ENCODE measurements at places on chromosomes 7 and 10. TPM values are rescaled to one million over a fixed set of nuclear protein-coding genes. Genes with fewer than 3 reads are reported as not detected.
A peak's percentile ranks its signal among the peaks of the same experiment; 100 is the strongest.

- H3K36me3 ChIP-seq: no peaks in the 10 kb centered on the region
- no peak for DNase-seq
- no peaks in the 10 kb centered on the region for H3K4me1 ChIP-seq
- H3K4me3 ChIP-seq: no peak overlapping the region
- peaks cover 2% of the 10 kb centered on the region for H3K27me3 ChIP-seq
Observed at GRCh38 chr7:159370-160270, 32.8 kb upstream of the FAM20C start.

DNA sequence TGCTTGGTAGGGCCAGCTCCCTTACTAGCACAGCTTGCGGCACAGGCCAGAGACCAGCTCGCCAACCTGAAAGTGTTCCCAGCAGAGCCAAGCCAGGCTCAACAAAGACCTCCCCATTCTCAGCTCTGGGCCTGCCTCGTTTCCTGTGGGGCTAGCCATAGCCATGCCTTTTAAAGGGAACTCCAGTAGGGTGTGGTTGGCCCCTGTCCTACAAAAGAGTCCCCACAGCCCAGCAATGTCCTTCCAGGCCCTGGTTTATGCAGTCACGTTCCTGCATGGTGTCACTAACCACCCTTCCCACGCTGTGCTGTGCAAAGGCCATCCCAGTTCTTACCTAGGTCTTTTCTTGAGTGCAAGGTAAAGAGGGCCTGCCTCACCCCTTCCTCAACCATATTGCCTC lies 87.8 kb upstream of the LRRC4 start:
- DNase-seq: no peak
- no peaks in the 10 kb centered on the region for H3K36me3 ChIP-seq
- no peaks in the 10 kb centered on the region for H3K4me1 ChIP-seq
- H3K27ac ChIP-seq: no peak overlapping the region

DNA sequence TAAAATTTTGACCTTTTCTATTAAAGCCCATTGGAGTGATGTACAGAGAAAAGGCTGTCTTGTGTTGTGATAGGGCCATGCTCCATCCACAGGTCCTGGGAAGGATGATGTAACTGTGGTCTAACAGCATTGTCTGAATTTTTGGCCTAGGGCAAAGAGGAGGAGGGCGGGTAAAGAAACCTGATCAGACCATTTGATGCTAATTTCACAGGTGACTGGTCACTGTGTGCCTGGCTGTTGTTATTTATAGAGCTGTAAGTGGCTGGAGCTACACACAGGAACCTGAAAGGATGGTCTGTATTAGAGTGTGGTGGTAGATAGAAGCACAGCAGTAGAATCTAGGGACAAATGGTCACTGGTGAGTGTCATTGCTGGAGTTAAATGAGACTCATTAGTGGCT lies 182.1 kb downstream of the AUTS2 start:
- no peak for DNase-seq
- no peak overlapping the region for H3K27ac ChIP-seq
- no peak overlapping the region for H3K4me3 ChIP-seq
- H3K36me3 ChIP-seq: no peaks in the 10 kb centered on the region

DNA sequence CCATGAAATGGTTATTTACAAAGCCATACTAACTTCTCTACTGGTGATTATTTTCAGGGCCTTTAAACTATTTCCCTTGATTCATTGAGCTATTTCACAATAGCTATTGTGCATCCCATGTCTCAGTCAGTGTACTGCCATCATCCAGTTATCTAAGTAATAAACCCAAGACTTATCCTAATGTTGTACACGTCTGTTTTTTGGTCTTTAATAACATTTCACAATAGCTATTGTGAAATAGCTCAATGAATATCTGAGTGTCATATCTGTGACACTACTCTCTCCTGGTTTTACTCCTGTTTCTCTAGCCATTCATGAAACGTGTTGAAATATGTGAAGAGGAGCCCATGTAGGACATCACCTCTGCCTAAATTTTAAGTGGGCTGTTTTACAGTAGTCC lies 36.5 kb upstream of the TMEM140 start:
- no peak overlapping the region for H3K4me3 ChIP-seq
- no peak for DNase-seq
- H3K4me1 ChIP-seq: no peaks in the 10 kb centered on the region
- H3K36me3 ChIP-seq: no peaks in the 10 kb centered on the region

DNA sequence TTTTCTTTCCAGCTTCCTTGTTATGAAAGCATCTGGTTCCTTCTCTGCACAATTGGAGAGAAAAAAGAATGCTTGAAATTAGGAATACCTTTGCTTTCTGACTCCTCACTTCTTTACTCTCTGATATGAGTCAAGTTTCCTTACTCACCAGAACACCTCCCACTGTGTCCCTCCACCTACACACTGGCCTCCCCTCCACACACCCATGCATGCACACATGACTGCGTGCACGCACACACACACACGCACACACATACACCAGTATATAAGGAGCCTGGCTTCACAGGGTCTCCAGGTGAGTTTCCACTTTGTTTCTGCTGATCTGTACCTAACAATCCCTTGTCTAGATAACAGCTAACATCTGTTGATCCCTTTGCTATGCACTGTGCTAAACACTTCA lies 11.4 kb upstream of the PTER start:
- H3K27ac ChIP-seq: no peak overlapping the region
- DNase-seq: no peak

- H3K27ac ChIP-seq: no peak overlapping the region
- no peaks in the 10 kb centered on the region for H3K36me3 ChIP-seq
- DNase-seq: no peak
Observed at GRCh38 chr10:81817596-81818170, 57.3 kb upstream of the NRG3 start.

DNA sequence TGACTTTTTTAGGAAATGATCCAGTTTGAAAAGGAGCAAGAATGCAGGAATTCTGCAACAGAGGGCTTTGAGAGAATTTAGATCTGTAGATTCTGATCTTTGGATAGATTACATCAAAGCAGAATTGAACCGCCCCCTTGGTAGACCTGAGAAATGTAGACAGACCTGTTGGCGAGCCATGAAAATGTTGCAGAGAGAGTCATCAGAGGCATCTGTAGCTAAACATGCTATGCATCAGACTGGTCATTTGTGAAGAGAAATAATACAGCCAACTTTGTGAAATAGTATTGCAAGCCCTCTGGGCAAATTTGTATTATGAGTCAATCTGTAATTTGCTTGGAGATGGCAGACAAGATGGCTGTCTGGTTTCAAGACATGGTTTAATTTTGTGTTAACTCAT lies 4.3 kb upstream of the C1GALT1 start:
- H3K4me1 ChIP-seq: peaks cover 12% of the 10 kb centered on the region
- no peak overlapping the region for H3K27ac ChIP-seq
- H3K27me3 ChIP-seq: no peaks in the 10 kb centered on the region
- H3K4me3 ChIP-seq: no peak overlapping the region
- H3K36me3 ChIP-seq: peaks cover 35% of the 10 kb centered on the region

GRCh38 chr10:88062385-88062784 lies 199.0 kb downstream of the PTEN start:
- DNase-seq: no peak
- no peak overlapping the region for H3K27ac ChIP-seq
- peaks cover 8% of the 10 kb centered on the region for H3K36me3 ChIP-seq
- no peak overlapping the region for H3K4me3 ChIP-seq

DNA sequence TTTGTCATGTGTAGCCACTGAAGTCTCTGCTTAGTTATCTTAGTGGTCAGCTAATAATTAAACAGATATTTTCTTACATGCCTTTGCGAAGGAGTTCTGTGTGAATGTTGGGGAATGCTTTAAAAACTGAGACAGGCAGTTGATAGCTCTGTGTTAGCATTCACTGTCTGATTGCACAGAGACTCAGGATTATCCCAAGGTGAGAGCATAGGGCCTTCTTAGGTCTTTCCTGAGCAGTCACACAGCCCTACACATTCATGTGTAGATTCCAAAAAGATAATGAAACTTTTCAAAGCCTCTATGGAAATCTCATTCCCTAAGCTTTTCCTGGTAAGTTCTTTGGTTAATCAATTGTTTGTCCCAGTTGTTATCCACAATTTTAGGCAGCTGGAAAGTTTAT lies 67.7 kb downstream of the CASD1 start:
- no peaks in the 10 kb centered on the region for H3K27me3 ChIP-seq
- no peaks in the 10 kb centered on the region for H3K4me1 ChIP-seq
- H3K27ac ChIP-seq: no peak overlapping the region
- peaks cover 32% of the 10 kb centered on the region for H3K36me3 ChIP-seq

DNA sequence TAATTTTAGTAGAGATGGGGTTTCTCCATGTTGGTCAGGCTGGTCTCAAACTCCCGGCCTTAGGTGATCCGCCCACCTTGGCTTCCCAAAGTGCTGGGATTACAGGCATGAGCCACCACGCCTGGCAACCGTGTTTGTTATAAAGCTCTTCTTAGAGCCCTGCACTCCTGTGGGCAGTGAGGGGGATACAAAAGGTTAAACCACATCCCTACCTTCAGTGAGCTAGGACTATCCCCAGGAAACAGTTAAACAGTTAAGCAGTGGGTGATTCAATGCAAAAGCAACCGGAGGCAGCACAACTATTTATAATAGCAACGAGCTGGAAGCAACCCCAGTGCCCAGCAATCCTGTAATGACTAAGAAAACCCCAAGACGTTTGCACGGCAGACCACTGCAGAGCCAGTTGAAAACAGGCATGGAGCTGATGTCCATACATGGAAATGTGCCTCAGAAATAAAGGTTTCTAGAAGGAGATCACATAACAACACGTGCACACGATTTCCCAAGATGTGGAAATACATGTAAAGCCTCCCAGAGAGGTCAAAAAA lies 107.2 kb upstream of the LYZL2 start:
- H3K4me1 ChIP-seq: peaks cover 37% of the 10 kb centered on the region
- H3K36me3 ChIP-seq: peaks cover 14% of the 10 kb centered on the region
- peak; percentile 72 for DNase-seq
- no peaks in the 10 kb centered on the region for H3K27me3 ChIP-seq
- H3K27ac ChIP-seq: peak overlapping the region; percentile 82
- no peak overlapping the region for H3K4me3 ChIP-seq

DNA sequence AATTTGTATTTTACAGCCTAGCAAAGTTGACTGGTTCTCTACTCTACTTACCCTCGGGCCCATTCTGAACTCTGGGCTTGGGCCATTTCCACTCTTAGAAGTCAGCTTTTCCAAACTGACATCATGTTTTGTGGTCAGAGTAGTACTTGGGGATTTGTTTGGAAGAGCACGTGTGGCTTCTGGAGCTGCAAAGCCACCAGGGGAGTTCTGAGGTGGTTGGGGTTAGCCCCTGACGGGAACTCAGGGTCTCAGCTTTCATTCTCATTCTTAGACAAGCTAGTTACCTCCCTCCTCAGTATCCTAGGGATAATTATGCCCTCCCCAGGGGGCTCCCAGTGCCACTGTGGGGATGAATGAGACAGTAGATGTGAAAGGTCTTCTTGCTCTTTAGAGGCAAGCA lies 647.7 kb upstream of the GALNT17 start:
- no peaks in the 10 kb centered on the region for H3K36me3 ChIP-seq
- H3K4me3 ChIP-seq: no peak overlapping the region
- H3K27ac ChIP-seq: no peak overlapping the region
- H3K27me3 ChIP-seq: no peaks in the 10 kb centered on the region
- H3K4me1 ChIP-seq: no peaks in the 10 kb centered on the region
- DNase-seq: no peak

GRCh38 chr10:14409247-14409646 lies 78.5 kb upstream of the FRMD4A start:
- peaks cover 32% of the 10 kb centered on the region for H3K27me3 ChIP-seq
- peaks cover 11% of the 10 kb centered on the region for H3K4me1 ChIP-seq
- H3K4me3 ChIP-seq: no peak overlapping the region
- H3K27ac ChIP-seq: no peak overlapping the region

GRCh38 chr10:113987805-113988204 lies 55.9 kb upstream of the ADRB1 start:
- peaks cover 59% of the 10 kb centered on the region for H3K27me3 ChIP-seq

DNA sequence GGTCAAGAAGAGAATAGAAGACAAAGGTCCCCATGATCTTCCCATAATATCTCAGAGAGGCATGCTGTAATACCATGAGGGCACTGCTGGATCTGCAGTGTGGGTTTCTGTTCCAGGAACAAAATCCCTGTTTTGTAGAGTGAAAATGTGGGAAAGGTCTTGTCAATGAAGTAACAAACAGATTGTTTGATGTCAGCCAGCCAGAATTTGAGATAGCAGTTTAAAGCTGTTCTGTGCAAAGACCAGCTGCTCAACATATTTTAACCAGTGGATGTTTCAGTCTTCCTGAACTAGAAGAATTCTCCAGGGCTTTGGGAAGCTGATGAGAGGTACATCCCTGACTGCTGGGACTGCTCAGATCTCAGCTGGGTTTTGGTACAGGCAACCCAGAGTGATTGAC lies 1012.5 kb downstream of the DNAJB9 start:
- H3K4me3 ChIP-seq: no peak overlapping the region
- no peaks in the 10 kb centered on the region for H3K27me3 ChIP-seq
- H3K36me3 ChIP-seq: no peaks in the 10 kb centered on the region
- DNase-seq: no peak
- H3K27ac ChIP-seq: no peak overlapping the region

CDK13 gene
- total RNA-seq: 48.7 TPM

NKX2-3 gene
- total RNA-seq: not detected
